Adrenal gland (tissue), 19 donors: ENCODE measurements at places on chromosomes 12 and 14. TPM values are rescaled to one million over a fixed set of nuclear protein-coding genes. Genes with fewer than 3 reads are reported as not detected.

Gene ADAM21
- total RNA-seq: 1.0 TPM

Gene SLC25A47
- not detected for total RNA-seq

Gene FOXM1
- 4.9 TPM for total RNA-seq

Gene GPR135
- 5.8 TPM for total RNA-seq

Gene C12orf60
- total RNA-seq: 9.3 TPM
